Stimulated activated naive CD4-positive, alpha-beta T cell treated with Interleukin-2 at 50 U/mL for 16 hours (primary cell): ENCODE measurements at places on chromosomes 2 and 18.

- no peak for DNase-seq
Measured at GRCh38 chr2:223047260-223047761, 4.7 kb upstream of the KCNE4 start.

DNA sequence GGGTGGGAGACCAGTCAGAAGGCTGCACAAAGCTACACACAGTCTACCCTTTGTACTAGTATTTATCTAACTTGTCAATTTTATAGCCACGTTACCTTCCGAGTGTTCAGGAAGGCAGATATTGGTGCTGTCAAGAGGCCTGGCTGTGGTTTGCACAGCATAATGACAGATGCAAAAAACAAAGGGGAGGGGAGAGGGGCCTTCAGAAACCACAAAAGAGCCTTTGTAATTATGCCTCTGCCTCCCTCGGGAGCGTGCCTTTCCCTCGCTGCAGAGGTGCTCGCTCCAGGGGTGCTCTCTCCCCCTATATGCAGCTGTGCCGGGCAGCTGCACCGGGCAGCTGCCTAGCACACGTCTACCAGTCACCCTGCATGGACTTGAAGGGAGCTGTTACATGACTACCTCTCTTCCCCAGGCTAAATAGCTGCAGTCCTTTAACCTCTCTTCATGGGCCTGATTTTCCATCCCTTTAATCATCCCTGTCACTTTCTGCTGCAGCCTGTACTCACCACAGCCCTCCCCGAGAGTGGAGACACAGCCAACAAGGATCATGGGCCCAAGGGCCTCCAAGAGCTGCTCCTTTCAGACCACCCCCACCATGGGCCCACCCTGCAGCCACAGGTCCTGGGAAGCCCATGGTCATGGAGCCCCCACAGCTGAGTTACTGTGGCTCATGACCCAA lies 168.4 kb upstream of the PKDCC start:
- DNase-seq = no peak

- no peak for DNase-seq
Measured at GRCh38 chr2:43400508-43400907, 174.1 kb upstream of the ZFP36L2 start.

GRCh38 chr2:160345071-160345764 lies 145.1 kb upstream of the ITGB6 start:
- DNase-seq = no peak

DNA sequence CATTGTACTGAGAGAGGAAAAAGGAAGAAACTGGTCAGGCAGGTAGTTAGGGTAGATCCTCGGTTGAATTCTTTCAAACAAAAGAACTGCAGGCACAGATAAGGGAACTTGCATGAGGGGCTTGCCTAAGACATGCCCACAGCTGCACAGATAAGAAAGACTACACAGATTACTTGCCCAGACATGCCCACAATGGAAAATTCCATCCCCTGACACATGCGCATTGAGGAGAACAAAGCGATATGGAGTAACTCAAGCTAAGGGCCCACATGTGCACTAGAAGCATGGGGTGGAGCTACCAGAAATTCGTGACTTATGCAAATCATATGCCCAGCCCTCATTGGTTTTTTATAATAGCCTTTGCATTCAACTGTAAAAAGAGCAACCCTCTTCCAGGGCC lies 181.3 kb upstream of the ZNF521 start:
- no peak for DNase-seq

DNA sequence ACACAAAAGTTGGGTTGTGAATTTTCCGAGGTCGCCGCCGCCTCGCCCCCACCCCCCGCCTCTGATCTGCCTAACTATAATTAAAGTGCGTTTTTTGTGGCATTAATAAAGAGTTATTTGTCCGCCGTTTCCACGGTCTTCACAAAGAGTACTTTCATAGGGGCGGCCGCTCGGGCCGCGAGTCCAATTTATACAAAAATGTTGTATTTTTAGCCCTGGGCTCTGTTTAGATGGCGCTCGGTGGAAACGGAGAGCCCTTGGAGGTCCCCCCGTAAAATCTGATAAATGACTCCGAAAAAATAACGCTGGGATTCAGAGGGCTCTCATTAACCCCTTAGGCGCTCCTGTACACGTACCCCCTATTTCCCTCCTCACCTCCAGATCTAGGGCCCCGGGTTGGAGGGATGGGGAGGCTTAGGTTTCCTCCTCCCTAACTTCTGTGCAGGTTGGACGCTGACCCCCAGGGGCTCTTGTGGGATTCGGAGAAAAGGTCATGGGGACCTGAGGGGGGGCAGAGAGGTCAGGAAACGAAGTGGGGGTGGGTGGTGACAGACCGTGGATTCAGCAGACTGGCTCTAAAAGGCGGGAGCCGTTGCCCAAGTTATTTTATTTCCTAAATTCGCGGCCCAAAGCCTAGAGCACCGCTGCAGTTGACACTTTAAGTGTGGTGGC lies 1.9 kb downstream of the CYP26B1 start:
- no peak for DNase-seq

DNA sequence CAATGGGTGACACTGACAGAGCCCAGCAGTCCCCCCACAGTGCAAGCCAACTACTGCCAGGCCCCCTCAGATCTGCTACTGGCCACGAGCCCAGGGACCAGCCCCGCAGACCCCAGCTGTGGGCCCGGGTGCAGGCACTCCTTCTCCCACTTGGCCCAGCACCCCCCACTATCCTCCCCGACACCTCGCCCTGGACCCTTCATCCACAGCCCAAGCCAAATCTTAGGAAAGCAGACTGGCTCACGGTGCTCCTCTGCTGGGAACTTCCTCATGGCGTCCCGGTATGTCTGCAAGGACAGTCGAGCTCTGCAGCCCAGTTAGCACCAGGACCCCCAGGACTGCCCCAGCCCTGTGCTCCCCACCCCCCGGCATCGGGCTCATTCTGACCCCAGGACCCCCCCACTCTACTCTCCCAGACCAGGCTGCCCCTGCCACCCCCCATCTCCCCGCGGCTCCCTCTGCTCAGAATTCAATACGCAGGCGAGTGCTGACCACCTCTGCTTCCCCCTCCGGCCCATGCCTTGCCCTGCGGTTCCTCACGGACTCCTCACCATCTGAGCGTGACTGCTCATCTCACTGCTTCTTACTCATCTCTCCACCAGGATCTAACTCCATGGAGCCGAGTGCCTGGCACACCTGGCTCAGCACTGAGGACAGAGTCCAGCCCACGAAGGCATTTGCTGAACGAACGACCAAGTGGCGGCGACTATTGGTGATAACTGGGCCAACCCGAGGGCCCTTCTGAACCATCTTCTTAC lies 85.7 kb downstream of the PXDN start:
- DNase-seq = no peak
